ENCODE measurements at places on chromosomes 1 and 21.

DNA sequence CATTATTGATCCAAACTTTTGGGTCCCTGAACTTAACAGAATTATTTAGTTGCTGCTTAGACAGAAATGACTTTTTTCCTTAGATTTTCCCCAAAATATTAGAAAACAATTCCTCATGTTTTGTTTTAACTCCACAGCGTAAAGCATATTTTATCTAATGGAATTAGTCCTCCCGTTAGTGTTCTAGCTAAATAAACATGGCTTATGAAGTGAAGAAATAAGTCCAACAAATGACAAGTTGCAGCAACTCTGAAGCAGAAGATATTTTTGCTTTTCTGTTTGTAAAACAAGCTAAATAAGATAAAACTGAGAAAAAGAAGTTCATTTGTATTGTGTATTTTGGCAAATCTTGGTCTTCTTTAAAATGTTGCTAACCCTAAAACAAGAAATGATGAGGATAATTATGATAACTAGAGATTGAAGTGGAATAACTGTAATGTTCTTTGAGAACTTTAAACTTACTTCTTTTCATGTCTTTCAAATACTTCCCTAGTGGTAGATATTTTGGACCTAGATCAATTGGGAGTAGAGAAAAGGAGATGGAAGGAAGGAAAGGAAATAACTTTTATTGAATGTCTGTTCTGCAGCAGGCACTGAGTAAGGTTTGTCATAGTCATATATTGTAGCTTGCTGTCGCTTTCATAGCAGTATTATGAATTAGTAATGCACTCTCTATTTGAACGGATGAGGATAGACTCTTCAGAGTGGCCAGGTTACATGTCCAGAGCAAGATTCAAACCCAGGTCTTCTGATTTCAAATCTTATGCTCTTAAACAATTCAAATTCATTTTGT, 12.5 kb downstream of the NFIA start:
- no peaks in the 10 kb centered on the region for H3K36me3 ChIP-seq
- H3K27ac ChIP-seq: no peak overlapping the region
- H3K4me1 ChIP-seq: no peaks in the 10 kb centered on the region
- H3K4me3 ChIP-seq: no peak overlapping the region
- no peak for DNase-seq

DNA sequence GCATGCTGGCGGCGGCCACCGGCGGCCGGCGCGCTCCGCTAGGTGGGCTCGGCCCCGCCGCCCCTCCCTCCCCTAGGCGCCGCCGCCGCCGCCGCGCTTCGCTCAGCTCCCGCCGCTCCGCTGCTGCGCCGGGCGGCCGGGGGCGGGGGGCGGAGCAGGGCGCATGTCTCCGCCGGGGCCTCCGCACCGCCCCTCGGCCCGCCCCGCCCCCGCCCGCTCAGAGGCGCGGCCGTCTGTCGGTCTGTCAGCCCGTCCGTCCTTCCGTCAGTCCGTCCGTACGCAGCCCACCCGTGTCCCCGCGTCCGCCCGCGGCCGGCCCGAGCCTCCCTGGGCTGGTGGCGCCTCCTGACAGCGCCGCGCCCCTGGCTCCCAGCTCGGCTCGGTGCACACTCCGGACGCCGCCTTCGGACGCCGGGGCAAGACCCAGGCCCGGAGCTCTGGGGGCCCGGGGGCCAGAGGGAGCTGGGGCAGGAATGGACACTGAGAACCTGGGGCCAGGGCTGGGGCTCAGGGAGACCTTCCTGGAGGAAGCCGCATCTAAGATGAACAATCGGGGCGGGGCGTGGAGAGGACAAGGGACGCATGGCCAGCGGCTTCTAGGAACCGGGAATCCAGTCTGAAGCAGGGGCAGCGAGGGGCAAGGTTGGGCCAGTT, at the start of gene GPR153:
TSS of gene GPR153 (minus strand) at position 138 of the 654 bp plus-strand sequence. CDS start 6,193 bp downstream, outside the sequence.
- H3K36me3 ChIP-seq: no peaks in the 10 kb centered on the region
- H3K27ac ChIP-seq: peak within 1 kb of the TSS; percentile 71
- H3K27me3 ChIP-seq: no peaks in the 10 kb centered on the region

DNA sequence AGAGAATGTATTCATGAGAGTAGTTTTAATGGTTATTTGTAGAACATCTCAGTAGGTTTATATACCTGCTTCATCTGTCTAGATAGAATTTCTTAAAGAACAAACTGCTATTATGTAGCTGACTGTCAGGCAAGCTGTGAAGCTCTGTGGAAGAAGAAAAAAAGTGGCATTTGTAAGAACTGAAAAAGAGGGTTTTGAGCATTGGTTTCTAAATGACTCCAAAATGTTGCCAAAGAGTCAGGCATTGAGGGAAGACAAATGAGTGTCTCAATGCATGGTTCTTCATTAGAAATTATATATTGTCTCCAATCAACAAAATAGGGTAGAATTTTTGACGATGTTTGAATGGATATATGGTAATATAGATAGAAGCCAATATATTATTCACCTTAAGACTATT, 1276.1 kb downstream of the KCNT2 start:
- no peaks in the 10 kb centered on the region for H3K36me3 ChIP-seq
- H3K27ac ChIP-seq: no peak overlapping the region
- H3K27me3 ChIP-seq: no peaks in the 10 kb centered on the region
- H3K4me1 ChIP-seq: no peaks in the 10 kb centered on the region

GRCh38 chr1:194071205-194071604, 884.8 kb upstream of the B3GALT2 start:
- no peaks in the 10 kb centered on the region for H3K4me1 ChIP-seq
- no peak overlapping the region for H3K27ac ChIP-seq
- H3K36me3 ChIP-seq: no peaks in the 10 kb centered on the region
- H3K27me3 ChIP-seq: no peaks in the 10 kb centered on the region
- no peak overlapping the region for H3K4me3 ChIP-seq

DNA sequence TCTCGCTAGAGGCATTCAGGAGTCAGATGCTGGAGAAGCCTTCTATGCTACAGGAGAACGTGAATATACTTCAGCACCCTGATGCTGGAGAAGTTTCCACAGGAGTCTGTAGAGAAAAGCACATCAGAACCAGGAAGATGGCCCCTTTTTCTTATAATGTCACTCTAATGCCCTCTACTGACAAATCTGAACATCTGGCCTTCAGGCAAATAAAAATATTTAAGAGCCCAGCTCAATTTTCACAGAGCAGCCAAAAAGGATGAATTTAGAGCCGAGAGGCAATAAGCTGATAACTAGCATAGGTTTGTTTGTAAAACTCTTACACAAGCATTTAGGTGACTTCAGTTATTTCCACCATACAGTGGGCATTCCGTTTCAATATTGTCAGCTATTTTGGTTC, 3.8 kb upstream of the RRP15 start:
- no peak for DNase-seq
- H3K4me1 ChIP-seq: peaks cover 3% of the 10 kb centered on the region
- H3K4me3 ChIP-seq: no peak overlapping the region
- H3K27me3 ChIP-seq: no peaks in the 10 kb centered on the region

DNA sequence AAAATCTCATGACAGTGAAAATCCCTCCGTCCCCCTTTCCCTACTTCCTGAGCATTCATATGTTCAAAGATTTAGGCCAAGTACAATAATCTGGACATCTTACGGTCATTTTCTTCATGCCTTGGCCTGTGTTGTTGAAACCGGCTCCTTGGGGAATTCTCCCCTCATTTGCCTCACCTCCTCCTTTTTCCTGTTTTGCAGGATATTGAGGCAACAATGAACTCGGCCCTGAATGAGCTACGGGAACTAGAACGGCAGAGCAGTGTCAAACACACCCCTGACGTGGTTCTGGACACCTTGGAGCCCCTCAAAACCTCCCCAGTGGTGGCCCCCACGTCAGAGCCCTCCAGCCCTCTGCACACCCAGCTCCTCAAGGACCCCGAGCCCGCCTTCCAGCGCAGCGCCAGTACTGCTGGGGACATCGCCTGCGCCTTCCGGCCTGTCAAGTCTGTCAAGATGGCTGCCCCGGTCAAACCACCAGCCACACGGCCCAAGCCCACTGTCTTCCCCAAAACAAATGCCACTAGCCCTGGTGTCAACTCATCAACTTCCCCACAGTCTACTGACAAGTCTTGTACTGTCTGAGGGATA, 9.3 kb upstream of the IKBKE start:
- H3K36me3 ChIP-seq: no peaks in the 10 kb centered on the region
- H3K27ac ChIP-seq: no peak overlapping the region
- no peak for DNase-seq
- H3K27me3 ChIP-seq: no peaks in the 10 kb centered on the region
- no peak overlapping the region for H3K4me3 ChIP-seq
- H3K4me1 ChIP-seq: no peaks in the 10 kb centered on the region

GRCh38 chr1:84758968-84759491, 68.8 kb upstream of the SSX2IP start:
- H3K4me3 ChIP-seq: peak overlapping the region; percentile 15
- no peaks in the 10 kb centered on the region for H3K27me3 ChIP-seq
- H3K4me1 ChIP-seq: peaks cover 9% of the 10 kb centered on the region
- no peak for DNase-seq
